ENCODE measurements at places on chromosomes 3 and 15.

DNA sequence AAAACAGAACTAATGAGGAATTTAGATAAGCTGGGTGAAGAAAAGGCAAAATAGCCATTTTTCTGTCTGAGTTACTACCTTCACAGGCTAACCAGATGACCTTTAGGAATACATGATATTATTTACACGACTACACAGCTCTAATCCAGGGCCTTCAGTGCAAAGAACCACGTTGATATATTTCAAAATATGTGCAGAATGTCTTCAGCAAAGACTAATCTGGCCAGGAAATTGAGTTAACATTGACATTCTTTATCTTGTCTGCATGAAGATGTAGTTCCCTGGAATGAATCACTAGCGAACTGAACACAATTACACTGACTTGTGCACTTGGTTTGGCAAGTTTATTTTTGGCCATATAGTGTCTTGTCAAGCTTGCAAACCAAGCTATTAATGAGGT lies 41.5 kb downstream of the PDHB start:
- no peak for DNase-seq

- DNase-seq = no peak
Measured at GRCh38 chr15:61003437-61004218, 225.5 kb downstream of the RORA start.

DNA sequence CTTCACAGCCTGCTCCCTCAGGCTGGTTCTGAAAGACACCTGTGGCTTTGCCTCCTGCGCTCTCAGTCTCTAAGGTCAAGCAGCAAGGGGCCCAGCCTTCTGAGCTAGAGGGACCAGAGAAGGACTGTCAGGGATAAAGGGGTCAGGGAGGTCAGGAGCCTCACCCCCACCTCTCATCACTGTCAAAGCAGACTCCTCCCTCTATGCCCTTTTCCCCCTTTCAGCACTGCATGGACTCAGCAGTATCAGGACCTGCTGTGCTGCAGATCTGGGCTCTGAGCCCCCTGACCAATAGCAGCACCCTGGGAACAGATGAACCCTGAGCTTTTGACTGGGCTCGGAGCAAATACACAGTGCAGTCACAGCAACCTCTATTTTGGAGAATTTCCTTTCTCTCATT lies 3.2 kb upstream of the BMF start:
- no peak for DNase-seq

DNA sequence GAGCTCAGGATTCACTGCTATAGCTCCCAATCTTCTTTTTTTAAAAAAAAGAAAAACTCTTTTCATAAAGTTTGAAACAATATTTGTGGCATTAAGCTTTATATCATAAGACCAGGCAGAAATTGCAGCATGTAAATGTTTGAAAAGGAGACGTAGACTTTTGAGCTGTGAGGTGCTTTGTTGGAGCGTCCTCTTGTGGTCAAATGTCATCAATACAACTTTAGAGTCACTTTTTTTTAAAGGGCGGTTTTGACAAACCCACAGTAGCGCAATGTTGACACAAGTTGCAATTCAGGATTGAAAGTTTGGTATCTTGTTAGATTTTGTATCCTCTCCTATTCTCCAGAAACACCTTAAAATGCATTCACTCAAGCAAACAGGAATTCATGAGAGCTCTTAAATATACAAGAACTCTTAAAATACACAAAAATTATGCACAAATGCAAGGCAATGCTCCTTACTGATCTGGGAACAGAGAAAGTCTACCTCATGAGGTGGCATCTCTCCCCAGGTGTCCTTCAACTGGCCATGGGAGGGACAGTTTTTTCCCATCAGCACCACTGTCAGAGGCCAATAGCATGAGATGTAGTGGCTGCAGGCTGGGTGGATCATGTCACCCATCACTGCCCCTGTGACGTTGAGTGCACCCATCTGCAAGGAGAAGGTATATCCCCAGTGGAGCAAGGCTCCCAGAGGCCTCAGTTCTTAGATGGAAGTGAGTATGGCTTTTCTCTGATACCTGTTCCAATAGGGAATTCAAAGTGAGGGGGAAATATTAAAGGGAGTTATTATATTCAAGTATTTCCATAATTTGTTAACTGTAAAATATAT lies 70.7 kb downstream of the ANXA2 start:
- DNase-seq = no peak

DNA sequence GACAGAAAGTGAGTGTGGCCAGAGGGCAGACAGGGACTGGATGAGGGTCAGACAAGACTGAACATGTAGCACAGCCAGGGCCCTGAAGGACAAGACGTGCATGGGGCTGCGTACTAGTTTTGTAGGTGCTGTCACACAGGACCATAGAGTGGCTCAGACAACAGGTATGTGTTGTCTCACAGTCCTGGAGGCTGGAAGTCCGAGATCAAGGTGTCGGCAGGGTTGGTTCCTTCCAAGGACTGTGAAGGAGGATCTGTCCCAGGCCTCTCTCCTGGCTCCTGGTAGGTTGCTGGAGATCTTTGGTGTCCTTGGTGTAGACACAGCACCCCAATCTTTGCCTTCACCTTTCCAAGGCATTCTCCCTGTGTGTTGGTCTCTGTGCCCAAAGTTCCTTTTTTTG lies 136.4 kb downstream of the SRGAP3 start:
- DNase-seq = no peak

DNA sequence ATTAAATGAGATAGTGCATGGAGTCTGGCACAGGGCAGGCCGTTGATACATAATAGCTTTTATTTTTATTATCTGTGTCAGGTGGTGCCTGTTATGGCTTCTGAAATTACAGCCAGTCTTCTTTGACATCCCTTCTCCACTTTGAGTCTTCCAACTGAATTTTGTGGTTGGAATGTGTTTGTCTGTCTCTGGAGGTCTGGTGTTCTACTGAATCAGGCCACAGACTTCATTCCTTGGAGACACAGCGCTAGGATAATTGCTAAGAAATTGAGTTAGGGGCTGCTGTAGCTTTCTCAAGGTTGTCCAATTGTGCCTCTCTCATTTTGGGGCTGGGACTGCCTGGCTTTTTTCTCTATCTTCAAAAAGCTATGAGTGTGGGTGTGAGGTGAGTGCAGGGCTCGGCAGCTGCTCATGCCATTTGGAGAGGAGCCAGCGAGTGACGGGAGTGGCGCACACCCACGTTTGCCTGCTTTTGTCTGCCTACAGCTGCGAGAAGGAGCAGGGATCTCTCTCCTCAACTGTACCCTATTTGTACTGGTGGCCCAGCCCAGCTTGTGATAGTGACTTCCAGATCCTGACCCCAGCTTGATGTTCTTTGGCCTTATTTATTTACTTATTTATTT lies 49.8 kb upstream of the SYN2 start:
- DNase-seq = no peak

- DNase-seq = no peak
Measured at GRCh38 chr3:136192831-136193230, 3.3 kb downstream of the MSL2 start.

DNA sequence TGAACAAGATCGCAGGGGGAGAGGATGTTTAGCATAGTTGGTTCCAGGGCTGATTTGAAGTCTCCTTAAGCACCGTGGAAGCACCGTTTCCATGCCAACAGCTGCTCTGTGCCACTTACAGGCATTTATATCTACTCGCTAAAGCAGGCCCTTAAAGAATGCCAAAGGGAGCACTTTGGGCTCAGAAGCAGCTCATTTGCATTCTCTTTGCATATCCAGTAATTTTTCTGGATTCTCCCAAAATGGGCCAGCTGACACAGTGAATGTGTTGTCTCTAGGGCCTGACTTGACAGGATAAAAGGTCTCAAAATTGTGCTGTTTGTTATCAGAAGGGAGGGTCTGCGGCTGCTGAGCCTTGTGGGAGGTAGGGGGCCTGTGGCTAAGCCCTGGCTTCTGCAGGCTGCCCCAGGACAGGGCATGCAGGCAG lies 138.6 kb downstream of the FBLN2 start:
- DNase-seq = no peak

- no peak for DNase-seq
Measured at GRCh38 chr3:143067201-143067600, 52.4 kb upstream of the CHST2 start.

DNA sequence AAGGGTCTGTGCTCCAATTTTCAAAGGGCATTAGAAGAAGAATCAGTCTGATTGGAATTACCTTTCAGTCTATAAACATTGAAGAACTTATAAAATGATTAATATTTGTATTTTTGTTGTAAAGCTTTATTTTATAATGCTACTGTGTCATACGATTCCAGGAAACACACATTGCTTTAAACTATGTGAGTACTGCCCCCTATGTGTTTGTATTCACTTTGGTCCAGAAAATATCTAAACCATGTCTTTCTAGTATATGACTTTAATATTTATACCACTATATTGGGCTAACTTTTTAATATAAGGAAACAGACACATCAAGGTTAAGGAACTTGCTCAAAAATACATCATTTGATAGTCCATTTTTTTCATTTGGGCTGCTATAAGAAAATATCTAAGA lies 3.2 kb upstream of the RIOX2 start:
- DNase-seq = no peak

GRCh38 chr3:38164643-38164951 lies 740 bp upstream of the OXSR1 start:
- no peak for DNase-seq

DNA sequence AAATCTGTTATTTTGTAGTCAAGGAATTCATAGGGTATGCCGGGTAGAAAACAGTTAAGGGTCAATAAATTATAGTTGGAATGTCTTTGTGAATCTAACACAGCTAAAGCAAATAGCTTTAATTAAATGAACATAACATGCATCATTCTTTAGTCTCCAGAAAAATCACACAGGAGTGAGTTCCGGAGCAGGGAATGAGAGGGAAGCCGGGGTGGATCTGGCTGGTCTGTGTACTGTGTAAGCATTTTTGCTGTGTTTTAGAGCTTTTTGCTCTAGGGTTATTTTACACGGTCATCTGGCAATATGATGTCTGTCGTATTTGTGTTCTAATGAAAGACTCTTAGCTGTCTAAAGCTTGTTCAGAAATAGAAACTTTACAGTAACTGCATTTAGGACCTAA lies 57.5 kb downstream of the MED12L start:
- DNase-seq = no peak

- peak; percentile 11 for DNase-seq
Measured at GRCh38 chr15:71596672-71597071, 213.7 kb upstream of the NR2E3 start.

GRCh38 chr3:116103868-116104530 lies 341.3 kb downstream of the LSAMP start:
- no peak for DNase-seq

GRCh38 chr3:35528728-35529127 lies 110.6 kb upstream of the ARPP21 start:
- DNase-seq = no peak

GRCh38 chr3:52472239-52473000 lies 17.0 kb downstream of the NISCH start:
- DNase-seq = no peak

- no peak for DNase-seq
Measured at GRCh38 chr3:10361375-10361774, 40.5 kb upstream of the SEC13 start.
